ENCODE measurements at places on chromosomes 16 and 17.
A peak's percentile ranks its signal among the peaks of the same experiment; 100 is the strongest.

GRCh38 chr16:11542069-11542744, 44.5 kb downstream of the LITAF start:
- DNase-seq, result no peak

DNA sequence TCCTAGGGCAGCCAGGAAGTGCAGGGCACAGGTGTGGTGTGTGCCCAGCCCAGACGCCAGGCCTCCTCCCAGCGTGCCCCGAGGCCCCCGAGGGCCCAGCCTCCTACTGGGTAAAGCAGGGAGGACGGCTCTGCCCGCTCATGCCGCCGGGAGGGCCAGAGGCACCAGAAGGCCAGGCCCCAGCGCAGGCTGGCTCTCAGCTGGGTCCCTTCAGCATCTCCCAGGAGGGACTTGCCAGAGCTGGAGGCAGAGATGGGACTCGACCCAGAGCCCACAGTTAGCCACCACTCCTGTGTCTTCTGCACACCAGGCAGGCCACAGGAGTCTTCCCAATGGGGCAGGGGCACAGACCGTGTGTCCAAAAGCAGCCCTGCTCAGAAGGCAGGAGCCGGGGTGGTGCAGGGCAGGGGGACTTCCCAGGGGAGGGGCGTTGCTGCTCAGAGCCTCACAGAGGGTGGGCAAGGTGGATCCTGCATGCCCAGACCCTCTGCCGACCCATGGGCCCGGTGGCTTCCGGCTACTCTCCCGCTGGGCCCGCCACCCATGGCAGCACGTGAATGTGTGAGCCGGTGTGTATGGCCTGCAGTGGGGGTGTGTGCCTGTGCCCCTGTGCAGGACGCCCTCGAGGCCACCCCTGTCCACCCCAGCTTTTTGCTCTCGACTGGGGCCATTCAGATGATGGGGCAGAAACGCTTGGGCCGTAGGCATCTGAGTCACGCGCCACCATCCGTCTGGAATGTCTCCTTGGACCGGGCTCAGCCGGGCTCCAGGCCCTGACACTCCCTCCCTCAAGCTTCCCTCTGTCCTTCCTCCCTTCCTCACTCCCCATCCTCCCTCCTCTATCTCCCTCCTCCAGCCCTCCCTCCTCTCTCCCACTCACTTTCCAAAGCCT, 5.7 kb upstream of the ZNF469 start:
- no peak for DNase-seq

GRCh38 chr17:80847496-80848230, 144.0 kb upstream of the CHMP6 start:
- peak; percentile 20 for DNase-seq

DNA sequence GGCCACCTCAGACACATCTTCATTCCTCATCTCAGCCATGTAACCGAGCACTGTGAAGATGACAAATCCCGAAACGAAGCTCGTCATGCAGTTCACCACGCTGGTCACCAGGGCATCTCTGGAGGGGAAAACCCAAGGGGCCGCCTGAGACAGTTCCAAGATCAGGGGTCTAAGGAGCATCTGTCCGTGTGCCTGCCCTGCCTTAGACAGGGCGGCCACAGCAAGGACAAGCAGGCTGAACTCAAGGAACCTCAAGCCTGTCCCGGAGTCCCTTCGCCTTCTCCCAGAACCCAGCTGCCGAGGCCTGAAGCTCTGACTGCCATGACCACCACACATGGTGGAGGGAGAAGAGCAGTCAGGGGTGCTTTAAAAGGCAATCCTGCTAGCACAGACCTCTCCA, 22.7 kb downstream of the SLC6A4 start:
- no peak for DNase-seq

DNA sequence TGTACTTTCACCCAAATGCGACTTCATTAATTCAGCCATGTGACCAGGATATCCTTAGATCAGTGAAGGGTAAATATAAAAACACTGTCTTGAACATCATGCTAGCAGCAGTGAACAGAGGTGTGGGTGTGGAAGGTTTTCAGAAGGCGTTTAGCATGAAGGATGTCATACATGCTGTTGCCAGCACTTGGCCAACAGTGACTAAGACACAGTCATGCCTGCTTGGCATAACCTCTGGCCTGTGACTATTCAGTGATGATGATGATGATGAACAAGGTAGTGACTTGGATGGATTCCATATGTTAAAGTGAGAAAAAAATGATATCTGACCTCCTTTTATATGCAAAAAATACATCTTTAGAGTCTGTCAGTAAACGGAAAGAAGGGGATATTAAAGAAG, 97.9 kb downstream of the MAP2K4 start:
- no peak for DNase-seq

GRCh38 chr16:84175350-84176081, 11.3 kb downstream of the TAF1C start:
- DNase-seq, result peak; percentile 39

DNA sequence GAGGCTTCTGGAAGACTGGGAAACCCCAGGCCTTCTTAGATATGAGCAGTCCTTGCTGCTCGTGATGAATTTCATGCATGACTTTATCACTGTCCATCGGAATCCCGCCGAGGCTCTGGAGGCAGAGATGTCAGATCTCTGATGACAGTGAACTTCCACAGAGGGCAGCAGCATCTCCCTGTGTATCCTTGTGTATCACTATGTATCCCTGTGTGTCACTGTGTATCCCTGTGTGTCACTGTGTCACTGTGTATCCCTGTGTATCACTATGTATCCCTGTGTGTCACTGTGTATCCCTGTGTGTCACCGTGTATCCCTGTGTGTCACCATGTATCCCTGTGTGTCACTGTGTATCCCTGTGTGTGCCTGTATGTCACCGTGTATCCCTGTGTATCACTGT, 160.2 kb upstream of the CHMP6 start:
- no peak for DNase-seq

DNA sequence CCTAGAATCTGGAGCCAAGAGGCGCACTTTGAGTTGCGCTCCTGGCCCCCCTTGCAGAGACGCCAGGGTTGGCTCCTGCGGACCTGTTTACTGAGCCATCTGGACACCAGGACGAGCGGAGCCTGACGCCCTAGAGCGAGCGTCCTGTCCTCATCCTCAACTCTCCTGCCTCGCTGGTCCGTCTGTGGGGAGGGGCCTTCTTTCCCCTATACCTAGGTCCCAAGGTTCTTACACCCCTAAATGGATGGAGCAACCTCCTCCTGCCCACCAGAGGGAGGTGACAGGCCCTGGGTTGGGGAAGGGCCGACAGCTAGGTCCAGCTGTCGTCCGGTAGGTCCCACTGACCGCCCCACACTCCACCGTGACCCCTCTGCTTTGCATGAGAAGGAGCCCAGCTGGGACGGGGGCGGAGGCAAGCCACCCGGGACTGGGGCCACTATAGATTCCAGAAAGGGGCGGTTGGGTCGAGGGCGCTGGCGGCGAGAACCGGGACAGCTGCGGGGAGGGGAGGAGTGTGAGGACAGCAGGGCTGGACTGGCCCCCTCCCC, 3.1 kb upstream of the LHX1 start:
- DNase-seq, result no peak

GRCh38 chr16:85112364-85112763, at the start of gene CIBAR2:
TSS of gene CIBAR2 (minus strand) at chr16:85112472. CDS start at chr16:85112352, 120 bp downstream.
- no peak for DNase-seq

All from stimulated activated CD8-positive, alpha-beta memory T cell treated with anti-CD3 and anti-CD28 coated beads, Interleukin-4, amount 100 ng/mL, for 1 hour (primary cell).